ENCODE measurements at places on chromosomes 2 and 18. TPM values are rescaled to one million over a fixed set of nuclear protein-coding genes. Genes with fewer than 3 reads are reported as not detected.

The CRYGC gene
- total RNA-seq: not detected

The TFPI gene
- not detected for total RNA-seq

The ATP6V1C2 gene
- not detected for total RNA-seq

The MC2R gene
- total RNA-seq: not detected

The RAB27B gene
- not detected for total RNA-seq

The PHLPP1 gene
- total RNA-seq: 10.4 TPM

The PFN4 gene
- total RNA-seq: 0.26 TPM

The CDK15 gene
- total RNA-seq: not detected

The RAB17 gene
- total RNA-seq: 0.31 TPM

The FKBP1B gene
- 1.0 TPM for total RNA-seq

The ECEL1 gene
- 0.14 TPM for total RNA-seq

- DNase-seq: no peak
These were observed 125.3 kb upstream of the CCDC68 start for GRCh38 chr18:55084550-55084949.

- no peak for DNase-seq
These were observed 76.4 kb downstream of the BOD1L2 start for GRCh38 chr18:57223144-57223870.

- no peak for DNase-seq
These were observed 514.4 kb downstream of the DCDC2C start for GRCh38 chr2:4217737-4218136.

GRCh38 chr2:73043276-73043675 is 28.2 kb downstream of the SFXN5 start:
- no peak for DNase-seq

DNA sequence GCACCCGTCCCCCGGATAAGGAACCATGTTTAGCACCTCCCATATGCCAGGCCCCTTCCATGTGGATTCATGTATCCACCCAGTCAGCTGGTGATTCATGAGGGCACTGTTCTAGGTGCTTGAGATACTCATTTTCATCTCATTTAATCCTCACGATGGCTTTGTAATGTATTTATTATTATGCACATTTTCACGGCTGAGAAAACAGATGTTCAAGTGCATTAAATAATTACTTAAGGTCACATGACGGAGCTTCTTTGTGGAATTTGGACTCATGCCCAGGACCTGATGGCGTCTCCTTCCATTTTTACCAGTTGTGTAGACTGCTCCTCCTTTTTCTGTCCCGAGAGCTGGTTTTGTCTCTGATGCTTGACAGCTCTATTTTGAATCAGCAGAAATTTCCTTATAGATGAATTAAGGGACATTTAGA is 72.2 kb upstream of the RBM44 start:
- DNase-seq: no peak

DNA sequence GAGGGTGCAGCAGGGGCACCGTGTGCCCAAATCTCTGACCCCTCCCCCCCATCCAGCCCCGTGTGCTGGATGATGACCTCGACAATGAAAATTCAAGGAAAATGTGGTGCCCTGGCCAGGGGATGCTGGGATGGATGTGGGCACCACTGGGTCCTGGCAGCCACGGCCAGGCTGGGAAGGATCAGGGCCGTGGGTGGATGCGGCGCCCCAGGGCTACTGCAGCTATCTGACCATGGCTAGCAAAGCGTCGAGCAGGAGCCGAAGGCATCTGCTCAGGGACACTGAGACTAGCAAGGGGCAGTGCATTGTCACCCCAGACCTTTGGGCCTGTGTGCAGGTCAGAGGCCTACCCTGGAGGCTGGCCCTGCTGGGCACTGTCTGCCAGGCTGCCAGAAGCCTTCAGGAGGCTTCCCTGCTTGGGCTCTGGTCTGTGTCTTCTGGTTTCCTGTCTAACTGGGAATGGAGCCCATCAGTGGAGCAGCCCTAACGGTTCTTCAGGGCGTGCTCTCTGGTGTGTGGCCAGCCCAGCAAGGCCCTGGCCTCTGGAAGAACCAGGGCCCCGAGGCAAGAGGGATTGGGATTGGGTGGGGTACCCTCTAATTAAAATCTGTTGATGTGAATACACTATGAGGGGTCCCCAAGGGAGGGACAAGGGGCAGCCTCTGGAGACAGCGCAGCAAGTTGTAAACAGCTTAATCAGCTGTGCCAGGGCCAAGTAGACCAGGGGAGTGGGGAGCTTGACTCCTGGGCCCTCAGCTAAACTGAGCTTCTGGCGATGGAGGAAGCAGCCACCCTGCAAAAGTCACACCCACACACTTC is 98.0 kb downstream of the STPG4 start:
- DNase-seq: no peak

DNA sequence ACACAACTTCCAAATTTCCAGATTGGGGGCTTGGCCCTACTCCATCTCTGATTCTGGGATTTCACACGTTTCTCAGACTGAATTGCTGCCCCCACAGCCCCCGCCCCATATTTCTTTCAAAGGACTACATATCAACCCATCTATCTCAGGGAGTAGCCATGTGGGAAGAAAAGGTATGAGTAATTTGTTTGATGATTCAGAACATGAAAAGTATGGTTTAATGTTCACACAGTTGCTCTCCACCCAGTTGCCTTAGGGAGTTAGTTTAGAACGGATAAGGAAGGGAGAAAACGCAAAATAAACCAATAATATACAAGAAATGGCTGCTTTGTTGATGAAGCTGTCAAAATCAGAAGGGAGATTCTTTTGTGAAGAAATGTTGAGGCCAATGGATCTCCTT is 145.1 kb downstream of the PIEZO2 start:
- no peak for DNase-seq

DNA sequence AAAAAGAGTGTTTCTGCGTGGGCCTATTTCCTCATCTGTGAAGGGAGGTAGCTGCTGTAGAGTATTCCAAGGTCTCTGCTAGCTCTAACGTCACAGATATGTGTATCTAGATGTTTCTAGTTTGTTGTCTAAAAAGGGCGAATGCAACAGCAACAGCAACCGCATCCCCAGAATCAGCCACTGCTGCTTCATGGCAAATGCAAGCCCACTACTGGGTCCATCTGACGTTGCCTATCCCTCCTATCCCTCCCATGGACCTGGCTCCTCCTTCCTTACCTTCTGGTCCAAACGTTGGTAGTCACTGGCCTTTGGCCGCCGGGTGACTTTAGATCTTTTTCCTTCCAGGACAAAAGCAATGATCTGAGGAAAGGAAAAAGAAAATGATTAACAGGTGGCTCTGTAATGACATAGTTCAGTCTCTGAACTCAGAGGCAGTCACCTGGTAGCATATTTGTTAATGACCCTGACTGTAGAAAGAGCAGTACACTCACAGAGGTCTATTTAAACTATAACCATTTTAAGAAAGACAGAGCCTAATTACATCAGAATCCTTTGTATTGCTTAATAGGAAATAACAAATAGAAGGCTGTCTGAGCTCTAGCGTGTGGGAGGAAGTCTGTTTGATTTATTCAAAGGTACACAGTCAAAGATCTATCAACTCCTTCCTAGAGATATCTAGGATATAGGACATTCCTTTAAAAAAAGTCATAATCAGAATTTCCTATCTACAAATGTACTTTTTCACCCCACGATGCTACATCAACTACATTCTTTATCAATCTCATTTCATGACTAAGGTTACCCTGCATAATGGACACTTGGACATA is 2.9 kb downstream of the TGOLN2 start:
- DNase-seq: no peak

DNA sequence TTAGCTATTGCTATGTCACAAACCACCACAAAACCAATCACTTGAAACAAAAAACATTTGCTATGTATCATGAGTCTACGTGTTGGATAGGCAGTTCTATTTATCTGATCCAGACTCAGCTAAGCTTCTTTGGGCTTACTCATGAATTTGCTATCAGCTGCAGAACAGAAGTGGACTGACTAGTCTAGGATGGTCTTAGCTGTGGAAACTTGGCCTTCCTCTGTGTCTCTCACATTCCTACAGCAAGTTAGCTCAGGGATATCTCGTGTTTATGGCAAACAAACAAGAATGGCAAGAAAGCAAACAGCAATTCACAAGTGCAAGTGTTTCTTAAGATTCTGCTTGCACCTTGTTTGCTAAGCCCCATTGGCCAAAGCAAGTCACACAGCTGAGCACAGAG is 288.0 kb upstream of the TNP1 start:
- no peak for DNase-seq

- no peak for DNase-seq
These were observed 31.4 kb downstream of the POLR1A start for GRCh38 chr2:86074256-86074655.

DNA sequence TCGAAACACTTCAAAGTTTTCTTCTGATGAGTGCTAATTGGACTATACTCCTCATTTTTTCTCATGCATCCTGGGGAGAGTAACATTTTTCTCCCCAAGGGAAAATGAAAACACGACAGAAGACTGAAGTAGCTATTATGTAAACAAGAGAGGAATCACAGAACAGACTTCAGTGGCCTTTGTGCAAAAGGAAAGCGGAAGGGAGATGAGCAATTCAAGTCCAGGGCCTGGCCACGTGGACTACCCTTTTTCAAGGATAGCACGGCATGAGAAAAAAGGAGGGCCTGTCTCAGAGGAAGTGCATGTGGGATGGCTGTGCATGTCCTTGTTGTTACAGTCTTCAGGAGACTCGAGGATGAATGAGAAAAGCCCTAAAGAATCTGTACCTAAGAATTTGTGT is 43.8 kb upstream of the KCNE4 start:
- no peak for DNase-seq

DNA sequence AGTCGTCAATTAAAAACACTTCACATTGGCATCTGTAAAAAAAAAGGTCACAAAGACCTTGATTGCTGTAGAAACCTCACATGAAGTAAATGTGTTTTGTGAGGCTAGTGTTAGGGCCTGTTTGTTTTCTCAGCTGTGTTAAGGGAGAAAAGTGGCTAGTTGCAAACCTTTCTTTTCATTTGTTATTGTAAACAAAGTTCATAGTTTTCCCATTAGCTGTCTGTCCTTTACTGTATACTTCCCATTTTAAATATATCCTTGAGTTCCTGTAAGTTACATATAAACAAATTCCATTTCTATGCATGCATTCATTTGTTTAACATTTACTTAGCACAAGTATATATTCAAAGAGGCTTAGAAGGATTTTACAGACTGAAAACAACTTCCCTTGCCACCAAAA is 1250.2 kb downstream of the LRP1B start:
- no peak for DNase-seq

GRCh38 chr2:233495503-233496496 is 70.8 kb downstream of the USP40 start:
- DNase-seq: no peak

GRCh38 chr2:169736902-169737301 is 3.3 kb downstream of the KLHL23 start:
- DNase-seq: no peak

DNA sequence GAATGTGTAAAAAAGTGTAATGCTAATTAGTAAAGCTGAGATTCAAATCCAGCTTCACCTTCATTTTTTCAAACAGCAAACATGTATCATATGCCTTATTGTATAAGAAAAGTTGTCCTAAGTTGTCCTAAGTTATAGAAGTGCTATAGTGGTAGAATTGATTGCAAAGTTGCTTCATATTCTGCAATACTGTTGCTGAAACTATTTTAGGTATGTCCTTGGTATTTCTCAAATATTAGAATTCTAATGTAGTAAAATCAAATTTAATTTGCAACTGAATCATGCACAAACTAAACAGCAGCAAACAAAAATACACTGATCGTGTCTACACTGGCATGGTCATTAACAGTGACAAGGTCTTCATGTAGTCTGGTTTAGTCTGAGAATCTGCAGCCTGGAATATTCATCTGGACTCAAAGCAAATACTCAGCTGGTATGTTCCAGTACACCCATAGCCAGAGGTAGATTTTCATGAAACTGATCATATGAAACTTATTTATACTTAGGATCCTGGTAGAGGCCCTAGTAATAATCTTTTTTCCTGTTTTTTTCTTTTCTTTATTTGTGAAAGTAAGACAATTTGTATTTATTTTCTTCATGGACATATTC is 555.6 kb upstream of the ZEB2 start:
- no peak for DNase-seq

DNA sequence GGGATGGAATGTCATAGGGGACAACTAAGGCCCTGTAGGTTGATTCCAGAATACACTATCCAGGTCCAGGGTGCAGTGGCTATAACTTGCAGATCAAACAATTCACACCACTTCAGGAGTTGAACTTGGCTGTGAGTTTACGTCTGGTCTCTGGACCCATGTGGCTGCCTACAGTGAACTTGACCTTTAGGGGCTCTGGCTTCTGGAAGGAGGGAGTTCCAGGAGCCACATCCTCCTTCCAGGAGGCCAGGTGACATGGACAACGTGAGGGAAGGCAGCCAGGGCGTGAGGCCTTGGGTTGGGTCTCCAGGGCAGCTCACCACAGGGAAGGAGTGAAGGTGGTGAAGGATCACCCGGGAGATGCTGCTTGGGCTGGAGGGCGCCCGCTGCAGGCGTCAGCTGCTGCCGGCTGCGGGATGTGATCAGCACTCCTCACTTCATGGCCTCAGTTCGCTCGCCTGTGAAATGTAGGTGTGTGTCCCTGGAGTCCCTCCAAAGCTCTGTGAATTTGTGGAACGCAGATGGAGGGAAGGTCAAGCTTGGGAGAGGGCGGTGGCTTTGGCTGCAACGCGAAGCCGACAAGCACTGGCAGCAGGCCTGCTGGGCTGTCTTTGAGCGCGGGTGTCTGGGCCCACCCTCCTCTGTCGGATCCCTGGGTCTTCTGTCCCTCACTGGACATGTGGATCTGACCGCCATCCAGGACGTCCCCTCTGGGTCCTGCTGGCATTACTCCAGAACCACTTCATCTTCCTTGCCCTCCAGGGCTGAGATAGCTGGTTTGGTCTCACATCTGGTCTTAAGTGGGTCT is 146.5 kb downstream of the GLI2 start:
- no peak for DNase-seq

DNA sequence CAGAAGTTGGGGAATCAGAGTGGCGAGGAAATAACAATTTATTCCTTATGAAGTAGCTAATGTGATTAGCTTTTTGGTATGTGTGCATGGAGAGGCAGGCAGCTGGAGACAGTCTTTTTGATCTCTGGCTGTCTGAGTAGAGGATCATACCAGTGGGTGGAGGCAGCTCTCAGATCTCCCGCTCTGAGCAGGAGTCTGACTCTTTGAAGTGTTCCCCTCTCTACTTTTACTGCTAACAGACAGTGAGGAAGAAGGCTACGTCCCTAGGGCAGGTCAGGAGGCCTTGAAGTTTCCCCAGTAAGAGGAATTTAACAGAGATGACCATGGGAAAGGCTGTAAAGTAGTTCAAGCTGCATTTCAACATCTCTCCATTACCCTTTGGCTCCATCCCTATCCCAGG is 111.9 kb upstream of the REG3A start:
- no peak for DNase-seq

DNA sequence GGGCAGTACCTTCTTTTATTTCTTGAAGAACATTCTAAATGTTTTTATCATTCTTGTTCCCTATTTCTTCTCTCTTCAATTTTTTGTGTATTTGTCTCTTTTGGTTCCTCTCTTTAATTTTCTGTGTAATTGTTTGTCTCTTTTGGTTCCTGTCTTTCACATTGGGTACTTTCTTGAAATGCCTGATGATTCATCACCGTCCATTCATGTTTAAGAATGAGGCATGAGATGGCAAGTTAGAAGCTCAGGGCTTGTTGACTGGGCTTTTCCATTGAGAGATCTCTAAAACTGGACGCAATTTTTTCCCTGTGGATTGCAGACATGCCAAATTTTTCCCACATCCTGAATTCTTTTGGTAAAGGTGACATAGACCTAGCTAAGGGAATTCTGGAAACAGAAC is 33.7 kb upstream of the IL1R2 start:
- no peak for DNase-seq

- peak; percentile 28 for DNase-seq
These were observed 94.3 kb upstream of the ITGB6 start for GRCh38 chr2:160294339-160294803.
